ENCODE measurements at places on chromosomes 2 and 18.

DNA sequence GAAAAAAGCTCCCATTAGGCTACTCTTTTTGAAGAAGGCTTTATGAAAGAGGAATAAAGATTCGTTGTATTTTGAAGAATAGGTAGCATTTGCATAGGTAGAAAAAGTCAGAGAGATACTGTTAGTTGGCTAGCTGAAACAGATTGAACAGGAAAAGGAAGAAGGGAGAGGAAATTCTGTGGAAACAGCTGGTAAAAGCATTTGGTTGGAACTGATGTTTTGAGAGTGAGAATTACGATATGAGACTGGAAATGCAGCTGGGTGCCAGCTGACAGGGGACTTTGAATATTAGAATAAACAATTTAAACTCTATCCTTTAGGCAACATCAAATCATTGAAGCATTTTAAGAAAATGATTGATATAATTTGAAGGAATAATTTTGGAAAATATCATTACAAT, 96.7 kb upstream of the CNTNAP5 start:
- no peak for DNase-seq

GRCh38 chr2:103402944-103403343, 641.1 kb downstream of the TMEM182 start:
- DNase-seq, result no peak

GRCh38 chr2:218890369-218890768, 9.7 kb downstream of the WNT10A start:
- DNase-seq, result no peak

DNA sequence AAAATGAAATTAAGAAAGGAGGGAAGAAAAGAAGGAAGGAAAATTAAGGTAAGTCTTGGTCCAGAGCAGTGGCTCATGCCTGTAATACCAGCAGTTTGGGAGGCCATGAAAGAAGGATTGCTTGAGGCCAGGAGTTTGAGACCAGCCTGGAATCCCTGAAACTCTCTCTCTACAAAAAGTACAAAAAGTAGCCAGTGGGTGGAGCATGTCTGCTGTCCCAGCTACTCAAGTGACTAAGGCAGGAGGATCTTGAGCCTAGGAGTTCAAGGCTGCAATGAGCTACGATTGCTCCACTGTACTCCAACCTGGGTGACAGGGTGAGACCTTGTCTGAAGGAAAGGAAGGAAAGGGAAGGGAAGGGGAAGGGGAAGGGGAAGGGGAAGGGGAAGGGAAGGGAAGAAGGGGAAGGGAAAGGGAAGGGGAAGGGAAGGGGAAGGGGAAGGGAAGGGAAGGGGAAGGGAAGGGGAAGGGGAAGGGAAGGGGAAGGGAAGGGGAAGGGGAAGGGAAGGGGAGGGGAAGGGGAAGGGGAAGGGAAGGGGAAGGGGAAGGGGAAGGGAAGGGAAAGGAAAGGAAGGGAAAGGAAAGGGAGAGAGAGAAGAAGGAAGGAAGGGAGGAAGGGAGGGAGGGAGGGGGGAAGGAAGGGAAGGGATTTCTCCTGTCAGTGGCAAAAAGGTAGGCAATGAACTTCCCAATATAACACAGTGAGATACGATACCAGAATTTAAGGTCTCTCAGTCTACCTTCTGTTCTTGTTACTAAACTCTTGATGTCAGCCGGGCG, 412.8 kb downstream of the CMPK2 start:
- peak; percentile 10 for DNase-seq

DNA sequence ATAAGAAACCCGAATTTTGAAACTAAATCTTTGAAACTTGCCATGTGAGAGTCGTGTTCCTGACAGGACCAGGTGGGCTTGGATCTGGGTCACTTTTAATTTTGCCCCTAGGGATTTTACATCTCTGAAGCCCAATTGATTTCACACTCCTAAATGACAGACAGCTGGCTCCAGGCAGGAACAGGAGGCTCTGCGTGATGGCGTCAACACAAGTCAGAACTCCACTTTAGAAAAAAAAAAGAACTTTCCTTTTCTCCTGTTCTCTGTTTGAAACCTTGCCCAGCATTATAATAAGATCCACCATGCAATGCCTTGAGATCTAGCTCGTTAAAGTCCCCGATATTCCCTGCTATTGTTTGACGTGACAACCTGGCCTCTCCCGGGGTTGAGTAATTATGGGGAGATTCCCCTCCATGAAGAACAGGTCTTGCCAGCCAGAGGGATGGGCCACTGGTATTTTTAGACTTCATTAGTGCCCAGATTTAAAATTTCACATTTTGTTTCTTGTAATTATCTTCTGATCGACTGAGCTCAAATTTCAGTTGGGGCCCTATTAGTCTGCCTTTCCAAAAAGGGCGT, 260.3 kb downstream of the KLHL29 start:
- DNase-seq, result no peak

GRCh38 chr2:206445948-206446347, 2.6 kb downstream of the ADAM23 start:
- no peak for DNase-seq

GRCh38 chr18:47150824-47151366, 595 bp upstream of the HDHD2 start:
- no peak for DNase-seq

DNA sequence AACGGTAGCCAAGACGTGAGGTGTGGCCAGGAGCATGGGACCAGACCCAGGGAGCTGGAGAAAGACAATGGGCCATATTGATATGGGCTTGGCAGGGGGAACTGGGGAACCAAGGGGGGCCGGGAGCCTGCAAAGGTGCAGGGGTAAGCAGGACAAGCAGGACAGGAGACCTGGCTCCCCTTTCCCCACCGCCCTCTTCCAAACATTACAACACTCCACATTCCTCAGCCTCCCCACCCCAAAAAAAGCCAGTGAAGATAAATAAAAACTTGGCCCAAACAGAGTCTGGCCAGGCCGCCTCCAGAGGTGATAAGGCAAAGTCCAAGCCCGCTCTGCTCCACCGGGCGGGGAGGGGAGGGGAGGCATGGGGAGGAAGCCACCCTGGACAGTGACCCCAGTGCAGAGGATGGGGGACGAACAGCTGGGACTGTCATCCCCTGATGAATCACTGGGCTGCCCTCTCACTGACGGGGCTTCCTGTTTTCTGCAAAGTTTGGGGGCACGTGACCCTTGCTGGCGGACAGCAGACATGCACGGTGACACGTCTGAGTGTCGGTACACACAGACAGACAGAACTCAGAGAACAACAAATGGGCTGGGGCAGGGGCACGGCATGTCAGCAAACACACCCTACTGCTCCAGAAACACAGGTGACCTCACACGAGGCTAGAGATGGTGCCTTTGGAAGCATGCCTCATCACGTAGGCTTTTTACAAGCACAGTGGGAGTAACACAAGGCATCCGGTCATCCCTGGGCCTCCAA, 100.2 kb downstream of the TNS1 start:
- DNase-seq, result peak; percentile 23

- peak; percentile 71 for DNase-seq
Observed at GRCh38 chr2:17035010-17035409, 369.4 kb upstream of the CYRIA start.

GRCh38 chr2:10845640-10846039, 33.1 kb upstream of the PDIA6 start:
- no peak for DNase-seq

- peak; percentile 75 for DNase-seq
Observed at GRCh38 chr2:45578056-45578843, 32.8 kb downstream of the SRBD1 start.

- no peak for DNase-seq
Observed at GRCh38 chr18:54517521-54517920, 73.5 kb upstream of the DYNAP start.

DNA sequence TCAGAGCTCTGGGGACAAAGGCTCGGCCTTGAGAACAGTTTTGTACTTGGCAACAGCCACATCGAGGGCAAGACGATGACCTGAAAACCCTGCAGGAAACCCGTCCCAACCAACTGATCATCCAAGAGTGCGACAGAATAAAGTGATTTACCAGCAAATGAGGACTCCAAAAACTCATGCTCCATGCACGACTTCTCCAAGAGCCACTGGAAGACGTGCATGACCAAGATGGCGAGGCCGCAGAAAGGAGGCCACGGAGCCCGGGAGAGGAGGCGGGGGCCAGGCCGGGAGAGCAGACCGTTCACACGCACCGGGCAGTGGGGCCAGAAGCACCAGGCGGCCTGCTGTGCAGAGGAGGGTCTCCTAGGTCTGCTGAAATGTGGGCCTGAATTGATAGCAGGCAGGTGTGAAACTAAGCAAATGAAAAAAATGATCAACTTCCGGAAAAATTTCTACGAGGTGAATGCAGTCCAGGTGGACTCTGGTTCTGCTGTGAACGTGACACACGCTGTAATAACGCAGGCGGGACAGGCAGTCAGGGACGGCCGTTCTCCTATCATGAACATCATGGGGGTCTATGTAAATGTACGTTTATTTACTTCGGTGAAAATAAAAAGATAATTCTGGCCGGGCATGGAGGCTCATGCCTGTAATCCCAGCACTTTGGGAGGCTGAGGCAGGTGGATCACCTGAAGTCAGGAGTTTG, 252.2 kb downstream of the HDAC4 start:
- no peak for DNase-seq
